Stimulated activated naive CD4-positive, alpha-beta T cell (primary cell): ENCODE measurements at places on chromosomes 13 and 19.
A peak's percentile ranks its signal among the peaks of the same experiment; 100 is the strongest.

DNA sequence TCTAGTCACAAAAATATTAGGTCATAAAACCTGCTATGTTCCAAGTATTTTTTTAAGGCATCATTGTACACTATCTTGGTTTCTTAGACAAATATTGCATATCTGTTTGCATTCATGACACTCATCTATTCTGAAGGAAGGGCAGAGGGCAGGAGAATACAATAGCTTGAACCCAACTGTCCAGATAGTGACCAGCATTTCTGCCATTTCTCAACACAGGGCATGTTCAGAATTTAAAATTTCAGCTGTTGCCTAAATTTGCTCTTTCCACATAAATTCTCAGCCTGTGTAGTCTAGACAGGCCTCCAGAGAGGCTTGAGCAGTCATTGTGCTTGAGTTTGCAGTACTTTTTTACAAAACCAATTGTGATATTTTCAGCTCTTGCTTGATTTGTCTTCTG, 119.5 kb downstream of the ZAR1L start:
- no peak for DNase-seq

GRCh38 chr13:24564881-24565280, 52.3 kb upstream of the PARP4 start:
- DNase-seq, result no peak

GRCh38 chr13:67033170-67033569, 197.0 kb downstream of the PCDH9 start:
- DNase-seq, result no peak

DNA sequence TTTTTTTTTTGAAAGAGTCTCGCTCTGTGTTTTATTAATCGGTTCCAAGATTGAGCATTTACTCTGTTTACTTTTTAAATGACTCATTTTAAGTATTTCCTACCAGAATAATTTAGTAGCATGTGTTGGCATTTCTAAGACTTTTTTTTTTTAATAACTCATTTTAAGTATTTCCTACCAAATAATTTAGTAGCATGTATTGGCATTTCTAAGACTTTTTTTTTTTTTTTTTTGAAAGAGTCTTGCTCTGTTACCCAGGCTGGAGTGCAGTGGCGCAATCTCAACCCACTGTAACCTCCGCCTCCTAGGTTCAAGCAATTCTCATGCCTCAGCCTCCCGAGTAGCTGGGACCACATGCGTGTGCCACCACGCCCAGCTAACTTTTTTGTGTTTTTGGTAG, 13.1 kb downstream of the SETDB2 start:
- no peak for DNase-seq

DNA sequence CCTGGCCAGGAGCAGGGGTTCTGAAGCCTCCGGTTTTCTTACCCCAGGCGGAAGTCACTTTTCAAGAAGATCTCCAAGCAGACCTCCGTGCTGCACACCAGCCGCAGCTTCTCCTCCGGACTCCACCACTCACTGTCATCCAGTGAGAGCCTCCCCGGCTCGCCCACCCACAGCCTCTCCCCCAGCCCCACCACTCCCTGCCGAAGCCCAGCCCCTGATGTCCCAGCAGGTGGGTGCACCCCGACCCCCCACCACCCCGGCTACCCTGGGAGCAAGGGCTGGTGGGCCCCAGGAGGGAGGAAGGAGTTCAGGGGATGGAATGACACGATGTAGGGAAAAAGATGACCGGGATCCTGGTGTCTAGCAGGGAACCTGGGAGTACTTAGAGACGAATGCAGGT, 5.6 kb upstream of the PIK3R2 start:
- DNase-seq, result no peak

DNA sequence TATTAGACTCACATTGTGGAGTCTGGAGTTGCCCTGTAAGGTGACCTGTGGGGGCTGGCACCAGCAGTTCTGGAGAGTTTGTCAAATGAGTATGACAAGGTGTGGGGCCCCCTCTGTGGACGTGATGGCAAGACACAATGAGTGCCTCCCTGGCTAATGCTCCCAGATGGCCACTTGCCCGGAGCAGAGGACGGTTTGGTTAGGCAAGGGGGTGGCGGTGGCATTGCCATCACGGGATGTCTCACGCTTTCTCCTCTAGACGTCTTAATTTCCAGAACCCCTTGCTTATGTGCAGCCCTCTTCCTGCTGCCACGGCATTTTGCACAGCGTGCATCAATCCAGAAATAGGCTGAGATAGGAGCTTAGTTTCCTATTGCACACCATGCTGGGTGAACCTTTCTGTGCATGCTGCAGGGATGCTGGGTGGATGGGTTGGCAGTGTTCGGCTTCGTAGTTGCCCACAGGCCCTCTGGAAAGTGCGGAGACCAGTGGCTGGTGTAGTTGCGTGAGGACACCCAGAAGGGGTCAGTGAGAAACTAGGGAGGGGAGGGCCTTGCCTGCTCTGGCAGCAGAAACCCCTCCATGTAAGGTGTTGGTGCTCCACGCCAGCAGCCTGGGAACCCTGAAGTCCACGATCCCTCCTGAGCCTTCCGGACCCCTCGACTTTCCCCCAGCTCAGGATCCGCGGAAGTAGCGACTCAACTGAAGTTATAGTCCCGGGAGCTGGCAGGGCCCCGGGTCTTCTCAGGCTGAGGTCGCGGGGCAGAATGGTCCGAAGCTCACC, 18.1 kb upstream of the LRP3 start:
- DNase-seq, result peak; percentile 53

GRCh38 chr13:40597735-40598365, 68.6 kb downstream of the FOXO1 start:
- no peak for DNase-seq

DNA sequence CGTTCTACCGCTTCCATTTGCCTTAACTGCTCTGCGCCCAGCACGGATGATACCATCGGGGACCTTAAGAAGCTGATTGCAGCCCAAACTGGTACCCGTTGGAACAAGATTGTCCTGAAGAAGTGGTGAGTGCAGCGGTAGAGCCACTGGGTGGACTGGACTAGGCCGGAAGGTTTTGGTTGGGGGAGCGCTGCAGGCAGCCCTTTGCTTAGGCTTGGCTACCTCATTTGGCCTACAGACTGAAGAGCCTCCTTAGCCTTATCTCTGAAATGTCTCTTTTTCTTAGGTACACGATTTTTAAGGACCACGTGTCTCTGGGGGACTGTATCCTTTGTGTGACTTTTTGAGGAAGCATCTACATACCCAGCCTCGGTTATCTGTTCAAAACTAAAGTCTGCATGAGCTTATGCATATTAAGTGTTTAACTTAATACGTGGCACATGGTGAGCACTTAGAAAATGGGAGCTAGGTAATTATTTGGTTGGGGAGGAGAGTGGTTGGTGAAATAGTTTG, 889 bp downstream of the UBL5 start:
- DNase-seq, result no peak

- no peak for DNase-seq
Observed at GRCh38 chr13:66560991-66561390, 669.1 kb downstream of the PCDH9 start.

DNA sequence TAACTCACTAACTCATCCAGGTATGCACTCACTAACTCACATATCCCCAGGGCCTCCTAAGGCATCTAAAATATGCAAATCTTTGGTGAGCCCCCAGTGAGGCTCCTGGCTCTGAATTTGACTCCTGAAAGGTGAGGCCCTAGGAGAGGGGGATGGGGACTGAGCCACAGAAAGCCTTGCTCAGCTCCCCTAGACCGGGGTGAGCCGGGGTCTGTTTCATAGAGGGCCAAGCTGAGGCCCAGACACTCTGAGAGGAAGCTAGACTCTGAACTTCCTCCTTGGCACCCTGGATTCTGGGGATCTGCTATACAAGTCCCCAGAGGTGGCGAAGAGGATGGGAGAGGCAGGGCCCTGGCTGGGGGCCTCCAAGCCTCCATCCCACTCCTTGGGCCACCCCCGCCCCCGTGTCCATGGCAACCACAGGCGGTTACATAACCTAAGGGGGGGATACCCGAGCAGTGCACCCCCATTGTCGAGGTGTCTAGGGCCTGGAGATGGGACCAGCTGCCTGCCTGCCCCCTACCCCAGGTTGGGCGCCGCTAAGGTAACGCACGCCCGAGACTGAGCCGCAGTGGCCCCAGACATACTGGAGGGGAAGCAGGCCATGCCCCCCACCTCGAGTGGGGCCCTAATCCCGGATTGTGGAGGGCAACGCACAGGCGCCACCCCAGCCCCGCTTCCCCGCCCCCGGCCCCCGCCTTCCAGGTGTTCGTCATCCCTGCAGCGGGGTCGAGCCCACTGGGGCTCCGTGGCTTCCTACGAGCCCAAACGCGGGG, 646 bp downstream of the ABHD8 start:
- peak; percentile 42 for DNase-seq

DNA sequence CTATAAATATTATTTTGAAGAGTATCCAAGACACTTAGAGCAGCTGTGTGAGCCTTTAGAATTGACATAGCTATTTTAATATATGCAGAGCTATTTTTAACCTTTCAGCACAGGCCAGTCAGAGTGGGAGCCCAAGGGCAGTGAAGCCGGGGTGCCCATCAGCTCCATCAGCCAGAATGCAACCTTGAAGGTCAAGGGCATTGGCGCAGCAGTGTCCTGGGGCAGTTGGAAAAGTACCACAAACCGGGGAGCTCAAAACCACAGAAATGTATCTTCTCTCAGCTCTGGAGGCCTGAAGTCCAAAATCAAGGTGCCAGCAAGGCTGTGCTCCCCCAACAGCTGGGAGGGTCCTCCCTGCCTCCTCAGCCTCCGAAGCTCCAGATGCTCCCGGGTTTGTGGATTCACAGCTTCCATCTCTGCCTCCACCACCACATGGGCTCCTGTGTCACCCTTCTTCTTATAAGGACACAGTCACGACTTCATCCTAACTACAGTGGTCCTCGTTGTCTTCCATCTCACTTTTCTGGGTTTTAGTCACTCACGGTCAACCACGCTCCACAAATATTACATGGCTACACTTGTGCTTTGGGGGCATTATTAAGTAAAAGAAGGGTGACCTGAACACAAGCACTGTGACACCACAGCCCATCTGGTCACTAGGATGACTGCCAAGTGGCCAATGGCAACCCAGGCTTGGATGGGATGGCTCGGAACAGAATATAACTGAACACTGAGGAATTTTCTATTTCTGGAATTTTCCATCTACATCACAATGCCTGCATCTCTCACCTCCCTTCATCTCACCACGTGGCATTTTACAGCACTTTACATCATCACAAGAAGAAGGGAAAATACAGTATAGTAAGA, 15.9 kb upstream of the GAS6 start:
- DNase-seq, result no peak

GRCh38 chr19:55490478-55491432, 2.5 kb downstream of the SSC5D start:
- DNase-seq, result no peak

DNA sequence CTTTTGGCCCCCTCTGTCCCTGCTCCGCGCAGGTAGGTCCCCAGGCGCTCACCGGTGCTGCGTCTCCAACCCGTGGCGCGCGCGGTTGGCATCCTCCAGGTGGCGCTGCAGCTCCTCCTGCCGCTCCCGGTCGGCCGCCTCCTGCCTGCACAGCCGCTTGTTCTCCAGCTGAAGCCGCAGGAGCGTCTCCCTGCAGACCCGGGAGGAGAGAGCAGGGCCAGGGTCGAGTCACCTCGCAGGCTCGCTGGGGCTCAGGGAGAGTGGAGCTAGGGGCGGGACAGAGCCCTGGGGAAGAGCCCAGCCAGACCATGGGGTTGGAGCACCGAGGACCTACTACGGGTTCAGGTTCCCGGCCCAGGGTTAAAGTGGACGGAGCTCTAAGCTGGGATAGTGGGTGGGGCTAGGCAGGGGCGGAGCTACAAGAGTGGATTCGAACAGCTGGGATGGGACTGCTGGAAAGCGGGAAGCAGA, 9.3 kb downstream of the HOOK2 start:
- no peak for DNase-seq

- no peak for DNase-seq
Observed at GRCh38 chr13:109251956-109252355, 534.4 kb downstream of the IRS2 start.

DNA sequence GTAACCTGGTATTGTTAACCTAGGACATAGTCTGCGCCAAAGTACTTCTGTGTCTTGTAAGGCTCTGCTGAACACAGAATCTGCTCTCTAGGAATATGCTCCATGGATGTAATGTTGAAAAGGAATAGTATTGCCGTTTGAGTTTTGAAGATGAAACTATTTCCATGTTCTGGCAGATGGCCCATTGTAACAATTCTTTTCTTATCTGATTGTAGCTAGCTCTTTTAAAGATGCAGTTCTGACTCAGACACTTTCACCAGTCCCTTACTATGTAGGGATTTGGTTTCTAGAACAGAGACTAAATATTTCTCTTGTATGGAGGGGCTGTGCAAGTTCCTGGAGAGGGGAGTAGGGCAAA, 185.6 kb downstream of the MTUS2 start:
- no peak for DNase-seq

DNA sequence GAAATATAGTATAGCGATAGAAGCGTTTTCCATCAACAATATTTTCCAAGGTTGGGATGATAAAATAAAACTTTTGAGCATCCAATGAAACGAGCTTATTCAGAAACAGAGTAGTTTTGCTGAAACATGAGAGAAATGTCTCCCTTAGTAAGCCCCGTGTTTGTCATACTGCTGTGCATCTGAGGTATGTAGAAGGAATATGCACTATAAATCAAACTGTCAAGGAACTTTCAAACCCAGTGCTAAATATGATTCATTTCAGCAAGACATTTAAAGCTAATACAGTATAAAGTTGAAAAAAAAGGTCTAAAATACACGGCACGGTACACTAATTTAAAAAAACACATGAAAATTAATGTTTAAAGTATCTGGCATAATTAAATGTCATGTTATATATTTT, 546.2 kb downstream of the SLITRK5 start:
- no peak for DNase-seq

GRCh38 chr19:38736036-38736412, 8.2 kb downstream of the CAPN12 start:
- peak; percentile 17 for DNase-seq

GRCh38 chr13:32736648-32737047, 150.4 kb downstream of the PDS5B start:
- DNase-seq, result no peak

DNA sequence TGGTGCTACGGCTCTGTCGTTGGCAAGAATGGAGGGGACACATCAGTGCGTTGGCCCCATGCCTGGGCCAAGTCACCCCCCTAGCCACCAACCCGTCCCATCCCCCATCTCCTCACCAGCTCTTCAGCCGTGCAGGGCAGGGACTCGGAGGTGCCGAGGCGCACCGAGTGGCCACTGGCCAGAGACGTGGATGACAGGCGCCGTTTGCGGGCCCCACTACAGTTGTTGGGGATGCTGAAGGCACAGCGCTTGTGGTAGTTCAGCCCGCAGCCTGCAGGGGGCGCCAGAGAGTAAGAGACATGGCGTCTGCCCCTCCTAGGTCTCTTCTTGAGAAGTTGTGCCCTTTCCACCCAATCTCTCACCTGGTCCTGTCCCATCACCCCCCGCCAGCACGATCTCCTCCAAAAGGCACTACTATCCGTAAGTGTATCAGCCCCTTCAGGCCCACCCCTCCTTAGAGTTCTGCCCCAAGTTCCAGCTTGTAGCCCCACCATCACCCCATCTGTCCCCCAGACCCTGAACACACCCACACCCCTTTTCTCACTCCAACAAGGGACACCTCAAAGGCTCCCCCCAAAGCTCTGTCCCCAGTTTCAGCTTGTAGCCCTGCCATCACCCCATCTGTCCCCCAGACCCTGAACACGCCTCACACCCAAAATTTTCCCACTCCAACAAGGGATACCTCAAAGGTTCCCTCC, 12.4 kb downstream of the PRKD2 start:
- DNase-seq, result peak; percentile 80

GRCh38 chr19:35757231-35757748, 461 bp upstream of the HSPB6 start:
- DNase-seq, result no peak
